ENCODE measurements at places on chromosomes 7 and 10.

DNA sequence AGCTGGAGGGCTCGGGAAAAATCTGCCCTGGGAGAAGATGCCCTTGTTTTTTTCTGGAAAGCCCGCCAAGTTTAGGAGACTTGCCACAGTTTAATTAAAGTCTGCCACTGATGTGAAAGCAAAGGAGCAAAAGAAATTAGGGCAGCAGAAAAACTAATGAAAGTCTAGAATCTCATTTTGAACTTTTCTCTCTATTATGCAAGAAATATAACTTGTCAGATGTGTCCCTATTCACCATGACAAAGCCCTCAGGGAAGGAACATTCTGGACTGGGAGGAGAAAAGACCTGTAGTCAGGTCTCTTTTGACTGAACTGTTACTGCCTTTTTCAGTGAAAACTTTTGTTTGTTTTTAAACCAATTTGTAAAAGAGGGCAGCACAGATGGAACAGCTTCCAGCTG is 715.5 kb downstream of the SORCS3 start:
- no peak overlapping the region for H3K4me3 ChIP-seq
- no peak for DNase-seq
- no peaks in the 10 kb centered on the region for H3K27me3 ChIP-seq
- H3K36me3 ChIP-seq = no peaks in the 10 kb centered on the region
- H3K27ac ChIP-seq = no peak overlapping the region

DNA sequence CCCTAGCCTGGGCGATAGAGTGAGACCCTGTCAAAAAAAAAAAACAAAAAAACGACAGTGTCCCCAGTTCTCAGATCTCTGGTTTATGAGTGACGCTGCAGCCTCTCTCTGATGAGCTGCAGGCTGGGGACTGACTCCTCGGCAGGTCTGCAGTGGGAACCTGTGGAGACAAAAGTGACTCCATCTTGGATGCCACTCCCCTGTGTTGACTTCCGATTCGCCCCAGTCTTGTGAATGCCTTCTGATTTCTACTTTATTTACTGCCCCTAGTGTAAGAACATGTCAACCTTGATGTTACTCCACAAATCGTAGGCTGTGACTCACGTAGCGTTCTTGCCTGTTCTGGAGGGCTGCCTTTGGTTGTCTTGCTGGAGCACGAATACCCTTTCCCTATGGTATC is 6.2 kb downstream of the TACR2 start:
- peaks cover 23% of the 10 kb centered on the region for H3K4me1 ChIP-seq
- no peak overlapping the region for H3K27ac ChIP-seq
- DNase-seq = no peak
- H3K4me3 ChIP-seq = no peak overlapping the region

DNA sequence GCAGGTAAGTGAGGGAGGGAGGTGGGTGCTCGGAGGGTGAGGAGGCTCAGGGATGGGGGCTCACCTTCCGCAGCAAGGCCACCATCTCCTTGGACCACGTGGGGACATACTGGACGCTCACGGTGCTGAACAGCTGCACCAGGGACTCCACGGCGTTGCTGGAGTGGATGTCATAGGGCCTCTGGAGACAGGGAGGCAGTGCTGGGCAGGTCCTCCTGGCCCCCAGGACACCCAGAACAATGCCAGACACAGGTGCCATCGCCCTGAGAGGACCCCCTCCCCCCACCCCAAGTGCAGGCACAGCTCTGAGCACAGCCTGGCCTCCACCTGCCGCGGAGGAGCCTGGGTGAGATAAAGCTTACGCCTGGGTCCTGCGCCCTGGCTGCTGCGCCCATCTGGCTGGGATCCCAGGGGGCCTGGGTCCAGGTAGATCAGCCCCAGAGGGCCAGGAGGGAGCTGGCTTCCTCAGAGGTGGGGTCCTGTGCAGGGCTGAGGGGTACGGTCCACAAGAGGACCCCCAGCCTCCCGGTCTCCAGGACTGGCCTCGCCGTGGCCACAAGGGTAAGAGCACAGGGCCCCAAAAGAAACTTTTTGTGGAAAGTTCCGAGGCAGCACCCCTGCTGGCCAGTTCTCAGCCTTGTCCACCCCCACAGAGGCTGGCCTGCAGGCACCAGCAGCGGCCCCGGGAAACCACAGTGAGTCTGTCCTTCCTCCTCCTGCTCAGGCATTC is 37.8 kb downstream of the DPYSL4 start:
- H3K27ac ChIP-seq = no peak overlapping the region
- DNase-seq = no peak
- H3K4me1 ChIP-seq = no peaks in the 10 kb centered on the region
- no peaks in the 10 kb centered on the region for H3K36me3 ChIP-seq

DNA sequence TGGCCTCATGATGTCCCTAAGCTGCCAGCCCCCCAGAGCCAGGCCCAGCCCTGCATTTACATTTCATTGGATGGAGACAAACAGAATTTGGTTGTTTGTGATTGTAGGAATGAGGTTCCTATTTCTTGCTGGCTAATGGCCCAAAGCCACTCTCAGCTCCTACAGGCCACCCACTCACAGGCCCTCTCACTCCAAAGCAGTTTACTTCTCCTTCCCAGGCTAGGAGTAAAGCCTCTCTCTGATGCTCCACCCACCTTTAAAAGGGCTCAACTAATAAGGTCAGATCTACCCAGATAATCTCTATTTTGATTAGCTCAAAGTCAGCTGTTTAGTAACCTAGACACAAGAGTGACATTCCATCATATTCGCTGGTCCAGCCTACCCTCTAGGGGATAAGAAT is 11.2 kb upstream of the CUZD1 start:
- no peak overlapping the region for H3K4me3 ChIP-seq
- no peaks in the 10 kb centered on the region for H3K36me3 ChIP-seq
- no peak for DNase-seq
- H3K4me1 ChIP-seq = peaks cover under 1% of the 10 kb centered on the region

GRCh38 chr10:59808896-59809643 is 55.8 kb upstream of the MRLN start:
- H3K27me3 ChIP-seq = no peaks in the 10 kb centered on the region
- peaks cover 34% of the 10 kb centered on the region for H3K36me3 ChIP-seq
- H3K4me3 ChIP-seq = no peak overlapping the region
- H3K27ac ChIP-seq = 0 out of 2 replicates have a peak overlapping the region, but pooled peaks have one; percentile 34
- H3K4me1 ChIP-seq = peaks cover 10% of the 10 kb centered on the region
- peak; percentile 78 for DNase-seq

DNA sequence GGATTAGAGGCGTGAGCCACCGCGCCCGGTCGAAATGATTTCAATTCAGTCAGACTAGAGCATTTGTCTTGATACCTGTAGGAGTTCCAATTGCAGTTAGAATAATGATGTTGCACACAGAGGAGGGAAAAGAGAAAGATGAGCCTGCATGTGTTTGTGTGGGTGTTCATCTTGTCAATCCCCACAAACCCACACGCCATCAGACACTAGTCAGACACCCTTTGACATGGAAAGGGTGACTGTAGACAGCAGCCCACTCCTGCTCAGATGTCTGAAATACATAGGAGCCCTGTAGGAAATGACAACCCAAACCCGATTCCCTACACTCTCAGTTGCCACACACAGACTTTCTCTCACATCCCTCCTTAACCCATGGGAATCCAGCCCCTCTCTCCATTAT is 92.0 kb downstream of the ABLIM1 start:
- H3K4me1 ChIP-seq = no peaks in the 10 kb centered on the region
- H3K36me3 ChIP-seq = no peaks in the 10 kb centered on the region
- H3K27me3 ChIP-seq = no peaks in the 10 kb centered on the region
- DNase-seq = no peak

- H3K4me1 ChIP-seq = no peaks in the 10 kb centered on the region
- no peak overlapping the region for H3K27ac ChIP-seq
- H3K27me3 ChIP-seq = no peaks in the 10 kb centered on the region
- H3K4me3 ChIP-seq = no peak overlapping the region
Observed at GRCh38 chr7:149075286-149075685, 15.2 kb downstream of the ZNF786 start.

GRCh38 chr7:99037327-99037940 is 106.5 kb downstream of the SMURF1 start:
- DNase-seq = no peak
- H3K4me1 ChIP-seq = no peaks in the 10 kb centered on the region
- no peaks in the 10 kb centered on the region for H3K27me3 ChIP-seq
- H3K4me3 ChIP-seq = no peak overlapping the region
- peaks cover 26% of the 10 kb centered on the region for H3K36me3 ChIP-seq
- H3K27ac ChIP-seq = no peak overlapping the region

All from GM23338 (cell line).